D341Med (cell line): ENCODE measurements at places on chromosomes 1 and 21.
A peak's percentile ranks its signal among the peaks of the same experiment; 100 is the strongest.

- DNase-seq, result no peak
These were observed 55.0 kb downstream of the S1PR1 start for GRCh38 chr1:101291562-101292380.

DNA sequence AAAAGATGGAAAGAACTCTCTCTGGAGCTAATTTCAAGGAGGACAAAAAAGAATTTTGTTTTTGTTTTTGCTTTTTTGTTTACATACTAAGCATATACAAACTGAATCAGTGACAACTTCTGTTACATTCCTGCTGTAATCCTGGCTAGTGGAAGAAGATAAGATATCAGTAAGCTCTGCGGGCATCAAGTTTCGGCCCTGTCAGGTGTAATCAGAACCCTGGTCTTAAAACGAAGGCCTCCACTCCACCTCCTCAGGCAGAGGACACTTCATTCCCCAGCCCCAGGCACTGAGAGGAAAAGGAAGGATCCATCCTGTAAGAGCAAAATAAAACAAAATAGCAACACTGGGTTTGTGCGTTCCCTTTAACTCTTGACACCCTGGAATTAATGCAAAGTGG is 88.9 kb upstream of the ARHGAP29 start:
- no peak for DNase-seq

DNA sequence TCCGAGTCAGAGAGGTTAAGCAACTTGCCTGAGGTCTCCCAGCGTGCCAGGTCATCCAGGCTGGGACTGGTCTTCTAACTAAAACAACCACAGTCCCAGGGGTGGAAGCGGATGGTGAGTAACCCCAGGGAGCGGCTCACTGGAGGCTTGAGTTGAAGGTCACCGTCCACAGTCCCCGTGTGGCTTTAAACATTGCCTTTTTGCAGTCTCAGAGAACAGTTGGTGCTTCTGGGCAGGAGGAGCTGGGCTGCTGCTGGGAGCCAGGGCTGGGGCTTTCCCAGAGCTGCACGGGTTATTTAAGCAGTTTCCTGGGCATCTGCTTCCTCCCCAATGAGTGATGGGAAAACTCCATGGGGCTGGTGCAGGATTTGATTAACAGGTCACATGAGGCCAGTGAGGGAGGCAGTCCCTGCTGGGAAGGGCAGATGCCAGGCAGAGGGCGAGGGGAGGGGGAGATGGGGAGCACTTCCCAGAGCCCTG is 12.3 kb downstream of the ARHGEF10L start:
- DNase-seq, result no peak

DNA sequence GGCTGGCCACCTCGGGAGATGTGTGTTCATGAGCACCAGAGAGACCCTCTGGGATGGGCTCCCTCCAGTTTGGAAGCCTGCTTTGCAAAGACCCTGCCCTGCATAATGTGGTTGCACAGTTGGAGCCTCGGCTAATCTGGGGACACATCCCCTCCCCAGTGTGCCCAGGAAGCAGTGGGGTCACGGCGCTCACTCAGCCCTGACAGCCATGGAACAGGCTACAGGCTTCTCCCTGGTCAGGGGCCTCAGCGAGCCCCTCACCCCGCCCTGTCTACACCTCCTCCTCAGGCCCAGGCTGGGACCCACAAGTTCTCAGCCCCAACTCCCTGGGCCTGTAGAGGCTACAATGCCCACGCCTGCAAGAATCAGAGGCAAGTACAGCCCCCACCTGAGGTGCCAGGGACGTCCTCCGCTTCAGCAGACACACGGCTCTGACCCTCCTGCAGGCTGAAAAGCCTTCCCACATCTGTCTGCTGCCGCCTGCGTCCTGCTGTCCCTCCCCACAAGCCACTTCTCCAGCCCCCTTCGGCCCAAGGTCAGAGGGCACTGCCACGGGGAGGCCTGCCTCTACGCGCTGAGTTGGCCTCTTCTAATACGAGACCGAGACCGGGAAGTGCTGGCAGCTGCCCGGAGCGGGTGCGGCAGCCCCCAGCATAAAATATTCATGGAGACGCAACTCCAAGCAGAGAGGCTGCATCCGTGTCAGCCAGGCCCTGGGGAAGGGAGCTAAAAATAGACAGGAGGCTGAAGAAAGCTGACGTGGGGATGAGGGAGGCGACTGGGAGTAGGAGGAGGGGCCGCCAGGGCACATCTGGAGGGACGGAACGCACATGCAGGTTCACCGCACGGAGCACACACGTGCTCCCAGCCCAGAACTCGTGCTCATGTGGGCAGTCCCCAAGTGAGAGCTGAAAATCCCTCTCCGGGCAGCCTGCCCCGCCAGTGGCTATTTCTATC is 15.2 kb upstream of the GPR153 start:
- no peak for DNase-seq

- DNase-seq, result no peak
These were observed 16.6 kb upstream of the BRWD1 start for GRCh38 chr21:39330001-39330400.

DNA sequence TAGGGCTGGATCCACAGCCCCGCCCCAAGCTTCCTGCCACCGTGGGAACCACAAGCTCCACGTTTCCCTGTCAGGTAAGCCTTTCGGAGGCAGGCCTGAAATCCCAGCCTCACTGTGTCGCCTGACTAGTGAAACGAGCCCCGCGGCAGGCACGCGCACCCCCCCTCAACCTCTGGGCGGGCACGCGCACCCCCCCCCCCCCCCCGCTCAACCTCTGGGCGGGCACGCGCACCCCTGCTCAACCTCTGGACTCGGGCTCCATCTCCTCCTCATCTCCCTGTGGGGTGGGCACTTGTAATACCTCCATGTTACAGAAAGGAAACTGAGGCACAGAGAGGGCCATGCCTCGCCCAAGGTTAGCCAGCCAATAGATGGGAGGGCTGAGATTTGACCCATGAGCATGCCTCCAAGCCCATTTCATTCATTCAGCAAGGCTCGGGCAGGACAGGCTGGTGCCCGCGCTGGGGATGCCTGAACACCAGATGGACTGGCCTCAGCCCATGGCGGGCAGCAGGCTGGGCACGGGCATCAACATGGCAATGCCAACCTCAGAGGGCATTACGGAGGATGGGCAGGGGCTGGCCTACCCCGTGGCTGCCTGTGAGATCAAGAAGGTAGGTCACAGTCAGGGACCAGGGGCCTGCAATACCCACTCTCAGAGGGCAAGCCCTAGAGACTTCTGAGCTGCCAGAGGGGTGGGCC is 4.7 kb downstream of the CFAP410 start:
- DNase-seq, result no peak

- DNase-seq, result no peak
These were observed 4.4 kb downstream of the TGFB2 start for GRCh38 chr1:218349348-218350034.

- no peak for DNase-seq
These were observed 1514.2 kb downstream of the MRPL39 start for GRCh38 chr21:24093032-24093431.

- DNase-seq, result peak; percentile 53
These were observed 50.8 kb upstream of the COL24A1 start for GRCh38 chr1:86207323-86207722.

DNA sequence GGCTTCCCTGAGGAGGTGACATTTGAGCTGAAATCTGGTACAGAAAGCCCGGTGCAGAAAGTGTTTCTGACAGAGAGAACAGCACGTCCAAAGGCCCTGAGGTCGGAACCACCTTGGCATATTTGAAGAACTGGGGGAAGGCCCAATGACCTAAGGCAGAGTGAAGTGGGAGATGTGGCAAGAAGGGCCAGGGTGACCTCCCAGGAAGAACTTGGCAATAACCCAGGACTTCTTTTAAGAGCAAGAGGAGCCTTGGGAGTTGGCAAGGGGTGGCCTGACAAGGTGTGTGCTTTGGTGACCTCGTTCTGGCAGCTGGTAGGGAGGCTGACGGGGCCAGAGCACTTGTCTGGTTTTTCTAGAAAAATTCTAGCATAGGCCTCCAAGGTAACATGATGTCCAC is 23.4 kb downstream of the TTC39A start:
- DNase-seq, result no peak

DNA sequence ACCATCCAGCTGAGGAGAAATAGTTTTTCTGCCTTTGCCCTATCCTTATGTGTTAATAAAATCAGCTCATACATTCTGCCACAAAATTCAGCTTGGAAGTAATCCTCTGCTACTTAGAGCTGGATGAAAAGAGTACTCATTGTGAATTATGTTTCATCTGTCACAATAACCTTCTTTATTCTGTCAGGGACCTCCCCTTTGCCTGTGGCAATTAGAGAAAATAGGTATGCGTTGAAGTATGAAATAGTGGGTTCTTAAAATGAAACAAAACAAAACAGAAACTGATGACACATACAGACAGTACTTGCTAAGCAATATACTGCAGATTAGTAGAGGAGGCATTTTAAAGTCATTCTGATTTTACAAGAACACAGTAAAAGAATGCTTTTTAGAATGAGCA is 578.5 kb downstream of the USP25 start:
- DNase-seq, result no peak

DNA sequence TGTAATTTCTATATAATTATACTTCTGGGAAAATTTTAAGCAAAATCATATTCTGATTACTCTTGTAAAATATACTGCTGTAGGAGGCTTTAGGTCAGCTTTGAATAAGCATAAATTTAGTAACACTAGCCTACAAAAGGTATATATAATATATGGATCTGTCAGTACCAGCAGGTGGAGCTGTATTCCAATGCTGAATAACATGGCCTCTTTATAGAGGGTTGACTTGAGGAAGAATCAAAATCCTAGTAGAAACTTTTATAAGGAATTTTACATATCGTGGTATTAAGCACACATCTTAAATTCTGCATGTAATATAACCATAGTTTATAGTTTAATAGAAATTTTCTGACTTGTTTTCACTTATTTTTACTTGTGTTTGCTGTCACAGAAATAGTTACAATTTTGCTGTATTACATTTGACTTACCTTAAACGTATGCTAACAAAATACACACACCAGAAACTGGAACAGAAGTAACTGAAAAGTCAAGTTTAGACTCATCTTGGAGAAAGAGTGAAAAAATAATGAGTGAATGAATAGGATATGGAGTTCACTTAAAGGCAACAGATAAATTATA is 79.3 kb downstream of the HMCN1 start:
- DNase-seq, result peak; percentile 42

DNA sequence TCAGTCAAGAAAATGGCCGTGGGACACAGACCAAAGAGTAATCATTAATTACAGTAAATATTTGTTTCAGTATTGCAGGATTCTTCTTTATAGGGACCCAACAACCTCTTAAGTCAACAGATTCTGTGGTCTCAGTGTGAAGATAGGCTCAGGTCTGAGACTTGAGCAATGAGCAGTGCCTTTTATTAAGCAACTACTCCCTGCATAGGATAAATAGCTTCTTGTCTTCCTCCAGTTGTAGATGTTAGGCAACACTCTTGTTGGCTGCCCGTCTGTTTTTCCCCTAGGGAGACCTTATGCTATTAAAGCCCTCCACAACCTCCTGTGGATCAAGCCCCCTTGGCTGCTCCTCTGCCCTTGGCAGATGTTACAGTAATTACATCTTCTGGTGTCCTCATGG is 1.8 kb upstream of the OMA1 start:
- no peak for DNase-seq

- no peak for DNase-seq
These were observed 7.5 kb downstream of the KLHL21 start for GRCh38 chr1:6594977-6595740.

GRCh38 chr1:56068908-56069307 is 510.5 kb downstream of the PLPP3 start:
- DNase-seq, result no peak

- DNase-seq, result no peak
These were observed 196.3 kb upstream of the SPAG17 start for GRCh38 chr1:118381197-118381869.

DNA sequence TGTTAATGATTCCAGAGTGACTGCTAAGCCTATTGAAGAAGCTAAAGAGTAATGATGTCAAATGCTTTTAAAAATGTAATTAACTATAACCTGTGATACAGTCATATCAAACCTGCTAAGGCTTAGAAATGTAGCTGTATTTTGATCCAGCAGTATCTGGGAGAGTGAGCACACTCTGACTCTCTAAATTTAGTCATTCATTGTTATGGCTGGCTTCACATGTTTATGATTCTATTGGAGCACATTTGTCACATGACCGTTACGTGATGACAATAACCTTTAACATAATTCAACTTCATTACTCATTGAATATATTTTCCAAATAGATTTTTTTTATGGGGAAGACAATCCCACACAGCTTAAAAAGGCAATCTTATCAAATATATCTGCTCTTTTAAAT is 587.1 kb downstream of the LMO4 start:
- DNase-seq, result no peak

DNA sequence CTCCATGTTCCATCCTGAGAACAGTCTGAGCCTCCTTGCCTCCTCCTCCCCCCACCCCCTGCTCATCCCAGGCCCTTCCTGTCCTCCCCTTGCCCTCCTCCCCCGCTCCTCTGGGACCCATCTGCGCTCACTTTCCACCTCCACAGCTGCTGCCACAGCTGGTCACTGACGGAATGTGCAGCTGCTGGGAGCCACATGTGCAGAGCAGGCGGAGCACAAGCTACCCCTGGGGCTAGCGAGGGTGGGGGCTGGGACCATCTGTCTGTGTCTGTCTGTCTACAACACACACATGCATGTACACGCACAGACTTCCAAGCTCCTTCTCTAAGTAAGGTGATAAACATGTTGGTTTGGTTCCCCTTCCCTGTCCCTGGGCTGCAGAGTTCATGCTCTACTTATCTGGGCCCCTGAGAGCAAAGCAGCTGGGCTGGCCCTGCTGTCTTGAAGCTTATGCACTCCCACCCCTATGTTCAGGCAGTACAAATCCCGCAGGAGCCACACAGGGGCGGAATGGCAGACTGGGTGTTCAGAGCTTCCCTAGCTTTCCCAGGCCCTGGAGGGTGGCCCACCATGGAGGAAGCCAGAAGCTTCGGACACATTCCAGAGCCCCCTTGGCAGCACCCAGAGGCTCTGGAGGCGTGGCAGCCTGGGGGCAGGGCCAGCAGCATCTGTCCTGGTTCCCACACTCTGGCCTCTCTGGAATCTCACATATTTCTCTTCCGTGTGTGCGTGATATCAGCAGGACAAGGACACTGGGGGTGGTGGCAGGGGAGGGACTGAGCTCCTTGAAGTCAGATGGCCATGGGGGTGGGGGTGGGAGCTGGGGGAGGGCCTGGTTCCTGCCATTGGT is 7.0 kb upstream of the HEYL start:
- DNase-seq, result peak; percentile 66

DNA sequence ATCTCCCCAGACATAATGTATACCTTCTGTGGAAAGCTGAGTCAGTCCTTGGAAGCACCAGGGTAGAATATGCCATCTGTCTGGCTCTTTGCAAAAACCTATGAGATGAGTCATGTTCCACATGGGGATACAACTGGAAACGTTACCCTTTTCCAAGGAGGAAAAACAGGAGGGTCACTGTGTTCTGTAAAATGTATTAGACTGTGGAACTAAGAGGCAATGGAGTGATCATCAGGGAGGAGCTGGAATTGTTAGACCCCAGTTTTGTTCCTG is 16.1 kb upstream of the PSMD4 start:
- DNase-seq, result no peak
